ENCODE measurements at places on chromosomes 4 and X. TPM values are rescaled to one million over a fixed set of nuclear protein-coding genes. Genes with fewer than 3 reads are reported as not detected.

The UGDH gene
- total RNA-seq, result 16.5 TPM

The NDST4 gene
- total RNA-seq, result not detected

The LRRC66 gene
- total RNA-seq, result 0.27 TPM

- H3K4me3 ChIP-seq, result no peak overlapping the region
- no peak overlapping the region for H3K27ac ChIP-seq
- H3K4me1 ChIP-seq, result peaks cover 43% of the 10 kb centered on the region
- no peak for DNase-seq
- H3K27me3 ChIP-seq, result no peaks in the 10 kb centered on the region
Measured at GRCh38 chr4:168584321-168584771, 87.5 kb downstream of the PALLD start.

DNA sequence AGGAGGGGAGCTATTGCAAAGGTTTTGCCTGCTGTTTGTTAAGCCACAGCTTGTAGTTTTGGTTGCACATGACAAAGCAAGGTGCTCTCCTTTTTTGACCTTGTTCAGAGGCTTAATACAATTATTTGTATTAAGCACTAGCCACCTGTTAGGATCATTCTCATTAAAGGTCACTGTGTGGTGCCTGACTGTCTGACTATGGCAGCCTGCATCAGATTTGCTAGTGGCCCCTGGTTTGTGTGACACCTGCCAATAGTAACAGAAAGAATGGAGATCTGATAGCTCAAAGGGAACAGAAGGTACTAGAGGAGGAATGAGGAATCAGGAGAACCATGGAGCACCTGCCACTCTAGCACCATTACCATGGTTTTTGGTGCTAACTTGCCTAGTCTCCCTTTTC, 102.5 kb downstream of the POLA1 start:
- no peak overlapping the region for H3K27ac ChIP-seq
- no peak overlapping the region for H3K4me3 ChIP-seq
- no peak for DNase-seq

The PGM2 gene
- total RNA-seq, result 12.1 TPM

- H3K4me1 ChIP-seq, result no peaks in the 10 kb centered on the region
- peak; percentile 79 for DNase-seq
- peak within 1 kb of the TSS; percentile 36 for H3K4me3 ChIP-seq
- H3K36me3 ChIP-seq, result no peaks in the 10 kb centered on the region
- peak within 1 kb of the TSS; percentile 68 for H3K27ac ChIP-seq
Measured at GRCh38 chrX:54357414-54358377, at the start of gene WNK3. Gene WNK3 (minus strand): TSS chrX:54358046.

The RAI2 gene
- 16.2 TPM for total RNA-seq

The MAP9 gene
- 11.9 TPM for total RNA-seq

- peaks cover 28% of the 10 kb centered on the region for H3K4me1 ChIP-seq
- no peak overlapping the region for H3K27ac ChIP-seq
- no peaks in the 10 kb centered on the region for H3K27me3 ChIP-seq
- no peaks in the 10 kb centered on the region for H3K36me3 ChIP-seq
Measured at GRCh38 chr4:185744946-185745345, 67.0 kb downstream of the SORBS2 start.

The ZNF157 gene
- total RNA-seq, result not detected

DNA sequence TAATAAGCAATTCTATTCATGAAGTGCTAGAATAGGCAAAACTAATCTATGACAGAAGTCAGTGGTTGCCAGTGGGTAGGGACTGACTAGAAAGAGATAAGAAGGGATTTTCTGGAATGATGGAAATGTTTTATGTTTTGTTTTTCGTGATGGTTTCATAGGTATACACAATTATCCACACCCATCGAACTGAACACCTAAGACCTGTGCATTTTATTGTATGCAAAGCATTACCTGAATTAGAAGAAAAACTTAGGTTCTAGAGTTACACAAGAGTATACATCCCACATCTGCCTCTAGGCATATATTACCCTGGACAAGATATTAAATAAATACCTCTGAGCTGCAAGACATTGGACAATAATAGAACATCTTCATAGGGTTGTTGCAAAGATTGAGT, 205.2 kb downstream of the SOWAHB start:
- H3K27me3 ChIP-seq, result no peaks in the 10 kb centered on the region
- H3K27ac ChIP-seq, result no peak overlapping the region
- no peak for DNase-seq

DNA sequence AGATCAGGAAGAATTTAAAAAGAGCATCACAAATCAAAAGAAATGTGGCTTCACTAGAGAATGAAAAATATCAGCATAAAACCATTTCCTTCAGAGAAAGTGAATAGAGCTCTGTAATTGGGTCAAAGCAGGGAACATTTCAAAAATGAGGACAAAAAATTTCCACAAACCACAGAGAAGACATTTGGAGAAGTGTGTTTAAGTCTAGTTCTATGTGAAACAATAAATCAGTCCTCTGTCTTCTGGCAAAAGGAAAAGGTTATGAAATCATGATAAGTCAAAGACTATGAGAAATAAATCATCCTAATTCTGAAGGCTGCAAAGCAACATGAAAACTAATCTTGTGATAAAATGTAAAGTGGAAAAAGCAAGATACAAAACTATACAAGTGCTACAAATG, 27.9 kb downstream of the SMPX start:
- H3K4me1 ChIP-seq, result peaks cover 30% of the 10 kb centered on the region
- peaks cover 10% of the 10 kb centered on the region for H3K36me3 ChIP-seq
- H3K4me3 ChIP-seq, result no peak overlapping the region
- H3K27me3 ChIP-seq, result no peaks in the 10 kb centered on the region
- no peak overlapping the region for H3K27ac ChIP-seq

The TADA2B gene
- 30.8 TPM for total RNA-seq

GRCh38 chrX:102899940-102900916, 36.8 kb upstream of the RAB40AL start:
- DNase-seq, result no peak
- H3K4me3 ChIP-seq, result no peak overlapping the region
- no peaks in the 10 kb centered on the region for H3K4me1 ChIP-seq
- no peaks in the 10 kb centered on the region for H3K27me3 ChIP-seq
- H3K36me3 ChIP-seq, result no peaks in the 10 kb centered on the region

GRCh38 chrX:17547658-17548057, 172.7 kb downstream of the NHS start:
- no peak for DNase-seq
- H3K27ac ChIP-seq, result no peak overlapping the region
- no peaks in the 10 kb centered on the region for H3K36me3 ChIP-seq
- H3K4me1 ChIP-seq, result no peaks in the 10 kb centered on the region

- peak; percentile 14 for DNase-seq
- no peak overlapping the region for H3K27ac ChIP-seq
- no peak overlapping the region for H3K4me3 ChIP-seq
- H3K36me3 ChIP-seq, result no peaks in the 10 kb centered on the region
- no peaks in the 10 kb centered on the region for H3K4me1 ChIP-seq
- H3K27me3 ChIP-seq, result no peaks in the 10 kb centered on the region
Measured at GRCh38 chrX:14039344-14039743, 9.7 kb upstream of the GEMIN8 start.

- H3K4me1 ChIP-seq, result no peaks in the 10 kb centered on the region
- DNase-seq, result no peak
- H3K4me3 ChIP-seq, result no peak overlapping the region
Measured at GRCh38 chr4:25727711-25728493, 72.3 kb downstream of the SLC34A2 start.

The OTUD5 gene
- 20.0 TPM for total RNA-seq

The CCDC120 gene
- 1.1 TPM for total RNA-seq

DNA sequence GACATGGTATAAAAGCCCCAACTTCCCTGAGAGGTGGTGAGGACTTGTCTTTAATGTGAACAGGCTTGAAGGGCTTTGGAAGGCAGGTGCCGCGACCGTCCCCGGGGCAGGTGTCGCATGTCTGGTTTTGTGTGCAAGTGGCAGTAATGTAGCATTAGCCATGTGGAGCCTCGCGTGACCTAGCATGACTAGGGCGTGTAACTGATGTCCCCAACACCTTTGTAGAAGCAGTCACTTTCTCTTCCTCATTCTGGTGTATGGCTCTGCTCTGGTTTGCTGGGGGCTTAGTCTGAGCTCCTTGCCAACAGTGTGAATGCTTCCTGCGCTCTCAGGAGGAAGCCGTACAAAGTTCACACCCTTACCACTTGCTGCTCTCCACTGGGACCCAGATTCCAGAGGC, 145.7 kb downstream of the AMMECR1 start:
- peaks cover 30% of the 10 kb centered on the region for H3K4me1 ChIP-seq
- no peak for DNase-seq
- no peaks in the 10 kb centered on the region for H3K27me3 ChIP-seq
- H3K27ac ChIP-seq, result no peak overlapping the region
- no peaks in the 10 kb centered on the region for H3K36me3 ChIP-seq

Data from heart left ventricle (tissue), 16 donors.